Hippocampal formation (tissue), 2 donors: ENCODE measurements at places on chromosomes 11 and 22.

DNA sequence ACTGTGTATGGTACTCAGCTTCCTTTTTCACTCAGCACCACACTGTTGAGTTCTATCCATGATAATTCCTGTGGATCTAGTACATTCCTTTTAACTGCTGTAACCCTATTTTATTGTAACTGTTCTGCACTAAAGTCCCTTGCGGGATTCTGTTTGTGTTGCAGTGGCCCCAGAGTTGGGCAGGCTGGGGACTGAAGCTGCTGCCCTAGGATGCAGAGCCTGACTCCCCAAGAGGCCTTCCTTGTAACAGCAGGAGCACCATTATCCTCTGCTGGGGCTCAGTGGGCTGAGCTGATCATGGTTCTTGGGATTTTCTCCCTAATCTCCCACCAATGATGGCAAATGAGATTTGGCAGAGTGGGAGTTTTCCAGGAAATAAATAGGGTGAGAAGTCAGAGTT lies 77.7 kb downstream of the CABIN1 start:
- no peak for DNase-seq

GRCh38 chr11:57662893-57663292 lies 5.0 kb upstream of the ZDHHC5 start:
- DNase-seq = no peak

- DNase-seq = no peak
Observed at GRCh38 chr11:65851811-65852507, 6.0 kb downstream of the CFL1 start.

GRCh38 chr11:119920666-119921387 lies 191.8 kb upstream of the NECTIN1 start:
- no peak for DNase-seq

GRCh38 chr11:2987881-2988861 lies 4.0 kb downstream of the NAP1L4 start:
- DNase-seq = no peak

DNA sequence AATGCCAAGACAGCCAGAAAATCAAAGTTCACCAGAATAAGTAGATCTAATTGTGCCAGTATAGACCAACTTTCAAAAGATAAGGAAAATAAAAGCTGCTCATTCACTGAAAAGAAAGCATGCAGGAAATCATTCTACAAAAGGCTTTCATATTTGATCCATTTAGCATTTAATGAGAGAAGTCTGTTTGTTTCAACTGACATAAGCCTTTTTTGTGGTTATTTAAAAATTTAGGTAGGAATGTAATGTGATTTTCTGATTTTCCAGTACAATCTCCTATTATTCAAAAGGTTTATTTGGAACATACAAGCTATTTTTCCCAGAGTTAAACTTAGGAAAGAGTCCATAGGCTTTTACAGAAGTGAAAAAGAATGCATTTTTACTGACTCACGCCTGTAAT lies 92.7 kb downstream of the SBF2 start:
- DNase-seq = no peak

- no peak for DNase-seq
Observed at GRCh38 chr11:116379185-116379828, 393.5 kb downstream of the BUD13 start.

DNA sequence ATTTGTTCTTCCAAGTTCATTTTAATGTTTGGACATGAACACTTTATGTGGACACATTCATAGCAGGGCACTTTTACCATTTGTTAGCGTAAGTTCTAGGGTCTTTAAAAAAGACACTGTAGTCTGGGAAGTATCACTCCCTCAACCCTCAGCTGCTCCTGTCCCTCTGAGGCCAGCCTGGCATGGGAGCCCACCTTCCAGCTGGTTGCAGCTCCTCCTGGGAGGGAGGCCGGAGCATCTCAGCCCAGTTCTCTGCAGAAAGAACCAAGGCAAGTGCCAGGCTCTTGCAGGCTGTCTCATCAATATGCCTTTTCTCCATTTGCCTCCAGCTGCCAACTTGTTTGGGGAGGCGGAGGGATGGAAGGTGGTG lies 150.6 kb downstream of the OPCML start:
- no peak for DNase-seq

GRCh38 chr22:24326266-24326665 lies 55.6 kb downstream of the SPECC1L start:
- DNase-seq = no peak

DNA sequence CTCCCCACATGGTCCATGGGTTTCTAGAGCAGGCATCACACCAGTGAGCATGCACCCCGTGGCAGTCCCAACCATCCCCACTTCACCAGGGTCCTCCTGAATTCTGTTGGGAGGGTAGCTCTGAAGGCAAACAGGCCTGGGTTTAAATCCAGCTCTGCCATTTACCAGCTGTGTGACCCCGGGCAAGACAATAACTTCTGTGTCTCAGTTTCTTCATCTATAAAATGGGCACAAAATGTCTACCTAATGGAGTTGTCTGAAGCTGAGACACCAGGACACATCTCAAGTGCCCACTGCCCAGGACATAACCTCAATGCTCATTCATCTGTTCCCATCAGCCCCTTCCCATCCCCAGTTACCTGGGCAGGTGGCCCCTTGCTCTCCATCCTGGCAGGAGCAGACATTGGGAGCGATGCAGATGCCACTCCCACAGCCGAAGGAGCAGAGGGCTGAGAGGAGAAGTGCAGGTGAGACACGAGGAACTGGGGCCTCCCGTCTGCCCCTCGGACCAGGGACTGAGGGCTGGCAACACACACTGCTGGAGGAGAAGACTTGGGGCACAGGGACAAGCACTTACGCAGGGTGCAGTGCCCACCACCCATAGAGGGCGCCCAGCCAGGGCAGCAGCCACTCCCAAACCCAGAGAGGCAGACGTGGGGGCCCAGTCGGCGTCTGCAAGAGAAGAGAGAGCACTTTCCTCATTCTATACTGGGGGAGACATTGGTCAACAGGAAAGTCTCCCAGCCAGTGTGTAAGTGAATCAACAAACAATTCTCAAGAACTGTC lies 4.0 kb downstream of the VWCE start:
- no peak for DNase-seq

DNA sequence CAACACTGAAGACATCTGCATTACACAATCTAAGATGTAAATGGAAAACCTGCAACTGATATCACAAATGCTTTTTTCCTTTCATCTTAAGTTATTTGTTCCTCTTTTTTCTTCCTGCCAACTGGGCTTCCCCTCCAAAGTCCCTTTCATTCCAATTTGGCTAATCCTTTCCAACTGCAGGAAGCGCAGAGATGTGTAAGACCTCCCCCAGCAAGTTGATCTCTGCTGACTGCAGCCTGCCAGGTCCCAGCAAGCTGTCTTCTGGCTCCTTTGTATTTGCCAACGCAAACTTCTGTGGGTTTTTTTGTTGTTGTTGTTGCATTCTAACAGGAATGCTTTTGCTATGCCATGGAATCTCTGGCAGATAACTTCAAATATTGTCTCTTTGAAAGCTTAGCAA lies 38.5 kb upstream of the LRRC4C start:
- DNase-seq = no peak

DNA sequence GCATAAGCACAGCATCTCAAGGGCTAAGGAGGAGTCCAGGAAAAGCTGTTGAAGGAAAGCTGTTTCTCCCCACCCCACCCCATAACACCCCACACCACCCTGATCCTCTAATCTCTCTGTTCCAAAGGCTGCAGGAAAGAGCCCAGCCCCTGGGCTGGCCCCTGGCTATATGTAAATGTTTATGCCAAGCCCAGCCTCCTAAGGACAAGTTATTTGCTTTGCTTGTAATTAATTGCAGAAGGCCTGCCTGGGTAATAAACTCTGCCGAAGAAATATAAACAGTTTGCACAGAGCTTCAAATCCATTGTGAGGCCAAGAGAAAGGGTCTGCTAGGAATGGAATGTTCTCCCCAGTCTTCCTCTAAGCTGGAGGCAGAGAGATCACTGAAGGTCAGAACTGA lies 21.2 kb downstream of the ARRB1 start:
- no peak for DNase-seq

- no peak for DNase-seq
Observed at GRCh38 chr11:104254347-104254746, 90.4 kb upstream of the PDGFD start.

DNA sequence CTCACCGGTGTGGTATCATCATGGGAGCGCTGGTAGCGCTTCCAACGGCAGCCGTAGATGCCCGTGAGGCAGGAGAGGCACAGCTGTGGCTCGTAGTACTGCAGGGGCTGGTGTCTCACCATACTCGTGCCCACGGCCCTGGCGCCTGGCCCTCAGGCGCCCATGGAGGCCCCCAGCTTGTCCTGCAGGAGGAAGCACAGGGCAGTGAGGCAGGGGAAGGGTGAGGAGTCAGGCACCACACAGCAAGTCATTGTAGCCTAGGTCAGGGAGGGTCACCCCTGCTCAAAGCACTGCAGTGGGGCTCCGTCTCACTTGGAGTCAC lies 44.6 kb upstream of the KLHL35 start:
- no peak for DNase-seq

DNA sequence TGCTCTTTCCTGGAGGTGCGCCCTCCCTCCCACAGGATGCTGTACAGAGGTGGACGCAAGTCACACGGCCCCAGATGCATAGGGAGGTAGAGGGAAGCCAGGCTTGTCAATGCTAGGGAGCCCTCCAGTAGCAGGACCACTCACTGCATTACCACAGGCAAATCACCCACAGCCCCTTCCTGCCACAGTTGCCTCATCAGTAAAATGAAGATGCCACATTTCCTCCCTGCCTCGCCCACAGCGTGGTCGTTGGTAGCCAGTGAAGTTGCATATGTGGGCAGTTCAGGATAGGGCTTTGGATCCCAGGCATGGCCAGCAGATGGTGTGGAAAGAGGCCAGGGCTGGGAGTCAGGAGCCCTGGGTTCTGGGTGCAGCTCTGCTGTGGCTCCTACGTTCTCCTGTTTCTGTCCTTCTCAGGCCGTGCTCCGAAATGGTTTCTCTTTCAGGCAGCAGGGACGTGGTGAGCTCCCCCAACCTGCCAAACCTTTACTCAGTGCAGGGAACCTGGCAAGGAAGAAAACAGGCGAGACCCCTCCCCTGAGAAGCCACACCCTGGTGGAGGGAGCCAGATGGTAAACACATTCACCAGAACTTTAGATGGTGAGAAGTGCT lies 22.6 kb downstream of the DAGLA start:
- no peak for DNase-seq

DNA sequence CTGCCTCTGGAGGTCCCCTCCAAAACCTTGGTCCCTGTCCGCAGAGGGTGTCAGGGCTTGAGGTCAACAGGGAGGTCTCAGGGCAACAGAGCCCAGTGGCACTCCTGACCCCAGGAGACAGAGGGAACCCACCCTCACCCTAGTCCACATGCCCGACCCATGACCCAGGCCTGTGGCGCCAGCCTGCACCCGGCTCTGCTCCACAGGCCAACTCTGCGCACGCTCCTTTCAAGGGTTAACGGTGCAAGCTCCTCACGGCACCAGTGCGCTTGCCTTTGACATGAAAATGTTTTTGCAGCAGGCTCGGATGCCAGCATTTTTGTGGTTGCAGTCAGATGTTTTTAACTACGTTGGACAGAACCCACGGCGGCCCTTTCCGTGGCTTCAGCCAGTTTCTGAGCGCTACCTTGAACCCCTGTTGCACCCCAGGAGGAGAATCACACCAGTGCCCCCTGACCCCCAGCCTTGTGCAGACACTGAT lies 68.6 kb downstream of the CDKN1C start:
- DNase-seq = no peak

- DNase-seq = no peak
Observed at GRCh38 chr11:59676205-59676604, 7.4 kb upstream of the PATL1 start.

DNA sequence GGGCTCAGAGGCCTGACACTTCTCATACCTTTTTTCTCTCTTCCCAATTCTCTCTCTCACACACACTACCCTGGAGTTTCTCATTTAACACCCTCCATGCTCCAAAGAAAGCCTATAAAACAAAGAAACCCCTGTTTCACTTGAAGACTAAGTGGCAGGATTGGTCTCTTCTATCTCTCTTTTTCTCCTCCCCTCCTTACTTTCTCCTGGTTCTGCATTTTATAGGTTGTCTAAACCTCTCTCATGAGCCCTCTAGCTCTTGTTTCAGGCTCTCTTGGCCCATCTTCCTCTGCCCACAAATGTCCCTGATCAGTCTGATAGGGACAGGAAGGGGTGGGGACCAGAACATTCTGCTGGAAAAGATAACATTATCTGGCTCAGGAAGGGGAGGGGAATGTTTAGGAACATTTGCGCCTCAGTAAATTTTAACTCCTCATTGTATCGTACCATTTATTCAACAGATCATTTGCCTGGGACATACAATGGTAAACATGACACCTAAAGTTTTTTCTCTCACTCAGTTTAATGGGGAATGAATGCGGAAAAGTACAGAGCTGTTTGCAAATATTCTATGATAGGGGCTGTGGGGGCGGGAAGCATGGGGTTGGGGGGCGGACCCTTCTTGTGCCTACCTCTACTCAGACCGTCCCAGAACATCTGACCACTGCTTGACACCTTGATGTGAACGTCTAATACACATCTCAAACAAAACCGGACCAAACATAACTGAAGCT lies 10.8 kb downstream of the CRYBA4 start:
- DNase-seq = no peak

GRCh38 chr22:25992331-25992730 lies 176.9 kb upstream of the SEZ6L start:
- no peak for DNase-seq

DNA sequence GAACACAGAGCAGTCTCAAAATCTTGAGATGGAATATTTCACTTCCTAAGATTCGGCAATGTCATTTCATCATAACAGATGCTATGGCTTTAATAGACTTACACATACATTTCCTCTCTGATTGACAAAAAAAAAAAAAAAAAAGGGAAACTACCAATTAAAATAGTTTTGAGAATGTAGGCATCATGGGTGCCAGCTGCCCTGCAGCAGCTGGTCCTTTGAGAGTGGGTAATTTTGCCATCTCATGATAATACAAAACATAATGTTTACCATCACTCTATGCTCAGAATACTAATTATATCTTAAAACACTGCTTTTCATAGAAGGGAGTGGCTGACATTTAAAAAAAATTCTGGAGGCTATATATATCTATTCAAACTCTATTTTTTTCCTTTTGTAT lies 775.6 kb upstream of the CCDC90B start:
- no peak for DNase-seq

DNA sequence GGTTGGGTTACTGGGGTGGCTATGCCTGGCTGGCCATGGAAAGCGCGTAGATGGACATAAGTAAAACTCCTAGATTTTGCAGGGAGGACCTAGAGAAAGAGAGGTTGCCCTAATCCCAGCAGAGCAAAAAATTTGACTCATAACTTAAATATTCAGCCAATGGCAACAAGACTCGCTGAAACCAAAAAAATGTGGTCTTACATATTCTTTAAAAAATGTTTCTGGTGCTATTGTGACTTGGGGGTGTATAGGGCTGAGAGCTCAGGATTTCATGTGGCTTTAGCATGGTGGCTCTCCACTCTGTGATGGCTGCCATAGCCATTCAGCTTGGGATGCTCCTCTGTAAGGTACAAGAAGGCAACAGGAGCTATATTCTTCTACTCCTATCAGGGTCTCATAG lies 27.2 kb upstream of the PDGFD start:
- DNase-seq = no peak

GRCh38 chr11:65592858-65593517 lies 2.6 kb downstream of the KCNK7 start:
- no peak for DNase-seq
